ENCODE measurements at places on chromosomes 5 and 9.

- DNase-seq: no peak
These were observed 78.5 kb downstream of the C9orf152 start for GRCh38 chr9:110129425-110129824.

DNA sequence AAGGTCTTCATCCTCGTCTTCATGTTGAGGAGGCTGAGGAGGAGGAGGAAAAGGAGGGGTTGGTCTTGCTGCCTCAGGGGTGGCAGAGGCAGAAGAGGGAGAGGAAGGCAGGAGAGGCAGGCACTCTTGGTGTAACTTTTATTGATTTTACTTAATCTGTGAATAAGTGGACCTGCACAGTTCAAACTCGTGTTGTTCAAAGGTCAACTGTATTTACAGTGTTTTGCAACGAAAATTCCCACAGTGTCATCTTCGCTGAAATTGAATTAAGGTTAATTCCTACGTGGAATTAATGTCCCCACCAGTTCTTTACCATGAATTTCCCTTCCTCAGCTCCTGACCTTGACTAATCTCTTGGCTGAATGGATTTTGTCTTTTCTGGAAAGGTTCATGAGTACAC lies 21.2 kb upstream of the ENHO start:
- no peak for DNase-seq

GRCh38 chr9:126592461-126592860 lies 21.3 kb upstream of the LMX1B start:
- no peak for DNase-seq

DNA sequence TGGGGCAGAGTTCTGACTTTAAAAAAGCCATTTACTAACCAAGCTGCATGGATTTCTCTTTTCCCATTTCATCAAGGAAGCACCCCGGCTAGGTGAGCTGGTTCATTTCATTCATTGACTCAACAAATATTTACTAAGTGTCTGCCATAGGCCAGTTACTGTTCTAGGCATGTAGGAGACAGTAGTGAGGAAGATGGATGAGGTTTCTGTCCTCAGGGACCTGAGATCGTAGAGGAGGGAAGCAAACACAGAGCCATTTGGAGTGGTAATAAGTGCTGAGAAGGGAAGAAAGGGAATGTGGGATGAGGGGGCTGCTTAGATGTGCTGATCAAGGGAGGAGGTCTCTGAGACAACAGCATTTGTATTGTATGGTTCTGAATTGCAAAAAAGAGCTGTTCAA lies 120.4 kb downstream of the C9orf152 start:
- DNase-seq: no peak

GRCh38 chr5:124342986-124343385 lies 403.5 kb downstream of the ZNF608 start:
- DNase-seq: peak; percentile 11

DNA sequence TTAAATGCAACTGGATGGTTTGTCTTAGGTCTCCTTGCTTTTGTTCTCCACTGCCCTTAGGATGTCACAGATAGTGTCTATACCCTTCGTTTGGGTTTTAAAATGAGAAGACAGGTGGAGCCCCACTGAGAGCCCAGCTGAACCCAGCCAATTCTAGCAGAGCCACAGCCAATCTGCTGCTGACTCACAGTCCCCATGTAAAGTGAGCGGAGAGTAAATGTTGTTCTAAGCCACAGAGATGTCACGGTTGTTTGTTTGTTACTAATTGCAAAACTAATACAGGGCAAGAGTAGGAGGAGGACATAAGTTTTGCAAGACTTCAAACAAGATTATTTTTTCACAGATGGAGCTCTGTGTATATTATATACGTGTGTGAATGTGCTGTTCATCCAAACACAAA lies 50.5 kb upstream of the AGXT2 start:
- DNase-seq: no peak

DNA sequence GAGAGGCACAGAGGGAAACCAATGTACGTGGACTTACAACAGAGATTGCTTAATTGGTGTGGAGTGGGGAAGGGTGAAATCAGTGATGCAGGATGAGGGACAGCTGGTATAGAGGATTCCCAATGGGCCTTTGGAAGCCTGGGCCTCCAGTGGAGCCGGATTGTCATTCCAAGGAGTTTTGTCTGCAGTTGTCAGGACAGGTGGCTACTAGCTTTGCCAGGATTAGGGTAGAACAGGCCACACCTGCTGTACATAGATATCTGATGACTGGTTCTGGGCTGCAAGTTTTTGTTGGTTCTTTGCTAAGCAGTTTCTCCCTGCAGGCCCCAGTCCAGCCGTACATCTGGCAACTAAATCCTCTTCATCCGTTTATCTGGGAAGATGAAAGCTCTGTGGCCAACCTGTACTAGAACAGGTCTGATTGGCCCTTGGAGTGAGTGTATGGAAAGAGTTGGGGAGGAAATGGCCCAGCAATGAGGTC lies 4.2 kb downstream of the SKP2 start:
- peak; percentile 17 for DNase-seq
